Skin of body (tissue), 3 donors: ENCODE measurements at places on chromosomes 13 and 19. TPM values are rescaled to one million over a fixed set of nuclear protein-coding genes. Genes with fewer than 3 reads are reported as not detected.

GRCh38 chr13:98556968-98557631 is 19.8 kb downstream of the STK24 start:
- DNase-seq: no peak

Gene SUGT1
- 26.7 TPM for total RNA-seq

DNA sequence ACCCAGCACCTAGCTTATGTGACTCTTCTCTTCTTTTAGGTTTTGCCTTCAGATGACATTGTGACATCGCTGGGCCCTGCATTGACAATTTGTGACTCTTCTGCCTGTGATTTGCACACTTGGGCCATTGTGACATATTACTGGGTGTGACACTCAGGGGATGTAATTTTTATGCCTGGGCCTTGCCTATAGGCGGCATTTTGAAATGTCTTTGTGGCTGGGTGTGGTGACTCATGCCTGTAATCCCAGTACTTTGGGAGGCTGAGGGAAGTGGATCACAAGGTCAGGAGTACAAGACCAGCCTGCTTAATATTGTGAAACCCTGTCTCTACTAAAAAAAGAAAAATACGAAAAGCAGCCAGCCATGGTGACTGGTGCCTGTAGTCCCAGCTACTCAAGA is 28.4 kb upstream of the ZNF681 start:
- DNase-seq: no peak

Gene ZNF625
- total RNA-seq: 14.9 TPM

Gene KIR2DL3
- not detected for total RNA-seq

DNA sequence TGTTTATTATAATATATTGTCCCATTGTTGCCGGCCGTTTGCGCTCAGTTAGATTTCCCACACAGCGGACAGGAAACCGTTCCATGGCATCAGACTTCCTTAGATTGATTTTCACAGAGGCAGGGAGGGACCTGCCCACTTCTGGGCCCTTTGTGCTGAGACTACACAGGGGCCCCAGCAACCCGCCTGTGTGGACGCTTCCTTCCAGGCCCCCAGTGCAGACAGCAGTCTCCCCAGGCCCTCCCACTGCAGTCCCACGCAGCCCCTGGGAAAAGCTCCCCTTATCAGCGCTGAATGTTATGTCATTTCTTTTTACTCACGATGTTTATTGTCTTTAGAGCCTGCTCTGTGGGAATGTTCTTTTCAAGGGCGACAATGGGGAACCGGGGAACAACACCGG is 351.7 kb upstream of the ARGLU1 start:
- DNase-seq: no peak

Gene NOTCH3
- total RNA-seq: 69.0 TPM

DNA sequence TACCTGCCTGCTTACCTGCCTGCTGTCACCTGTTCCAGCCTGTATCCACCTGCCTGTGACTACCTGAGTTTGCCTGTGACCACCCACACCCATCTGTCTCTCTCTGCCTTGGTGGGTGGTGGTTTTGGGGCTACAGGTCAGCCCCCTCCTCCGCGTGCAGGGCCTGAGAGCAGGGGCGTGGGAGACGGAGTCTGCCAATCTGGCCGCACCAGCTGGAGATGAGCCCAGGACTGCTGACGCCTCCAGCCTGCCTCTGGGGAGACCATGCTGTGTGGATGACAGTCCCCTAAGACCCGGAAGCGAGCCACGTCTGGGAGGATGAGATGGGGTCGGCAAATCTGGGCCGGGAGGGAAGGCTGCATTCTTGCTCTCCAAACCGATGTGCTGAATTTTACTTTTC is 15.9 kb upstream of the KCTD15 start:
- DNase-seq: no peak
